ENCODE measurements at places on chromosomes 13 and 19.

GRCh38 chr13:100147825-100148224, 58.9 kb downstream of the PCCA start:
- DNase-seq: no peak

DNA sequence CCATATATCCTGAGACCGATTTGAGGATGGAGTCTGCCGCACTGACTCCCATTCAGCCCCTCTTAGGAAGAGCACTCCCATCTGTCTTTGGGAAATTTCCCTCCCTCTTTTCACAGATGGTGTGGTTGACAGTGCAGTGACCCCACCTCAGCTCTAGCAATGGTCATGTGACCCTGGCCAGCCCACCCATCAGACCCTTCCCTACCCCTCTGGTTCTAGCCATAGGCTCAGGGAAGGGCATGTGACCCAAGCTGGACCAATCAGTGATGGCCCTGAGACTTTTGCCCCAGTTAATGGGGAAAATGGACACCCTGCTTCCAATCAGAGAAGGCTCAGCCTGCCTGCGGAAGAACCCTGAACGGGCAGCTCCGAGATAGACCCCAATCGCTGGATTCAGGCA, 26.3 kb downstream of the IL12RB1 start:
- no peak for DNase-seq

DNA sequence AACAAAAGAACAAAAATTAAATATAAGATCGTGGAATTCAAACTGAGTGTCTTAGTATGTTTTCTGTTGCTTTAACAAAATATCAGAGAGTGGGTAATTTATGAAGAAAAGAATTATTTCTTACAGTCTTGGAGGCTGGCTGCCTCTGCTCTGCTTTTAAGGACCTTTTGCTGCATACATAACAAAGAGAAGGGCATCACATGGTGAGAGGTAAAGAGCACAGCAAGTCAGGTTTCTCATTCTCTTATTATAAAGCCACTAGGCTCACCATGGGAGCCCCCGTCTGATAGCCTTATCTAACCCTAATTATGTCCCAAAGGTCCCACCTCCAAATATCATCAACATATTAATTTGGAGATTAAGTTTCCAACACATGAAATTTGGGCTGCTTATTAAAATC, 231.3 kb downstream of the SLITRK6 start:
- DNase-seq: no peak

DNA sequence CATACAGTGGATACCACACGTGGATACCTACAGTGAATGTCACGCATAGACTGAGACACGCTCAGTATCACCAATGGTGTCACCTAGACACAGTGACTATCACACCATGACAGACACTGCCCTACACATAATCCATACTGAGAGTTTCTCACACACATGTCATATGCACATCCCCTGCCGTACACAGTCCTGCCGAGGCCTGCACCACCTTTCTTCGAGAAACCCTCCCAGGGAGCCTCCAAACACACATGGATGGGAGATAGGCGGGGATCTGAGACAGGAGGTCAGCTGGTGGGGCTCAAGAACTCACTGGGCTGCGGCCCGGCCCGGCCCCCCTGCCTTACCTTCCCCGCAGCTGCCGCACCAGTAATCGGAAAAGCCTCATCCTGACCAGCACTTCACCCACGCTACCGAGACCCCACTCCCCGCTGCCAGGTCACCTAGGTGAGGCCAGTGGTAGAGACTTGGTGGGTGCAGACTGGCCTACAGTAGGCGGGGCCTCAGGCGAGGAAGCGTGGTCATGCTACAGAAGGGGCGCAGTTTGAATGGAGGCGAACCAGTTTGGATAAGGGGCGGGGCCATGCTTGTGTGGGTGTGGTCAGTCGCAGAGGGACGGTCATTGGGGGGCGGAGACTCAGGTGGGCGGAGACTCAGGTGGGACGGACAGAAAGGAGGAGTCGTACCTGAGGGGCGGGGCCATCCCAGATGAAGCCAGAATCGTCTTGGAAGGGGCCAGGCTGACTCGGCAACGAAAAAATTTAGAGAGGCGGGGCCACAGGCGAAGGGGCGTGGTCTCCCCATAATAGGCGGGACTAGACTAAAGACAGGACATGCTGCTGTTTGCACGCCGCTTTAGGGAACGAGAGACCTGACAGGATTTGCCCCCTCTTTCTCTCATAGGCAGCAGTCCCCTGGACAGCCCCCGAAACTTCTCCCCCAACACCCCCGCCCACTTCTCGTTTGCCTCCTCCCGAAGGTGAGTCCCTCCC, 2.1 kb downstream of the MAST1 start:
- DNase-seq: no peak

Measured in GM12864 (cell line).